ENCODE measurements at places on chromosomes 11 and 22.

DNA sequence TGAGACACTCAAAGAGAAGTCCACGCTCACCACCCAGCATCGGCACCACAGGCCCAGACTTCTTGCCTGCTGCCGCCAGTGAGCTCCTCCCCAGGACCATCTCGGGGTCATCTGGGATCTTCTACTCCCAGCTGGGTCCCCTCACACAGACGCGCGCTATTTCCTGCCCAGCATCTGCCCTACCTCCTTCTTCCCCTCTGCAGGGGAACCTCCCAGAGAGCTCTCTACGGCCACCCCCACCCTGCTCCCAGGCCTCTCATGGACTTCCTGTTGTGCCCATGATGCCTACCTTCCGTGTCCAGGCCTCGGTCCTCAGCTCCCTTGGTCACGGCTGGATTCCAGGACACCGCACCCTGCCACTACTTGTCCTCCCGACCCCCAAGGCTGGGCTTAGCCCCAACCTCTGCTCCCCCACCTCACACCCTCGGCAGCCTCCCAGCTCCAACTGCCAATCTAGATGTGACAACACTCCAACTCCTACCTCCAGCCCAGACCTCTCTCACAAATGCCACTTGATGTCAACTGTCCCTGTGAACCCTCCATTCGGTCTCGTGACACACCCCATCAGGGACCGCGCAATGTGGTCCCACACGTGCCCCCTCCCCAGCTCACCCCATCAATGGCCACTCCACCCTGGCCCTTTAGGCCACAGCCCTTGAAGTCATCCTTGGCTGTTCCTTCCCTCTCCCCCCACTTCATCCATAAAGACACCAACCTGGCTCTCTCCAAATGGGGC, 45.3 kb downstream of the SGSM3 start:
- DNase-seq: no peak

DNA sequence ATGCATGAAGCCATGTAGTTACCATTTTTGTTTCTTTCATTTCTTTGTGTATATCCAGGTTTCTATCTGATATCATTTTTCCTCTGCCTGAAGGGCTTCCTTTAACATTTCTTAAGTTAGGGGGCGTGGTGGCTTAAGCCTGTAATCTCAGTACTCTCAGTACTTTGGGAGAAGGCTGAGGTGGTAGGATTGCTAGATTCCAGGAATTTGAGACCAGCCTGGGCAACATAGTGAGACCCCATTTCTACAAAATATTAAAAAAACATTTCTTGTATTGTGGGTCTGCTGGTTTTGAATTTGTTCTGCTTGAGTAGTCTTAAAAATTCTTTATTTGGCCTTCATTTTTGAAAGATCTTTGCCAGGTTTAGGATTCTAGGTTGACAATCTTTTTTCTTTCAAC, 5.5 kb upstream of the PACS1 start:
- DNase-seq: no peak

GRCh38 chr22:30288419-30289140, 725 bp downstream of the CASTOR1 start:
- DNase-seq: no peak

DNA sequence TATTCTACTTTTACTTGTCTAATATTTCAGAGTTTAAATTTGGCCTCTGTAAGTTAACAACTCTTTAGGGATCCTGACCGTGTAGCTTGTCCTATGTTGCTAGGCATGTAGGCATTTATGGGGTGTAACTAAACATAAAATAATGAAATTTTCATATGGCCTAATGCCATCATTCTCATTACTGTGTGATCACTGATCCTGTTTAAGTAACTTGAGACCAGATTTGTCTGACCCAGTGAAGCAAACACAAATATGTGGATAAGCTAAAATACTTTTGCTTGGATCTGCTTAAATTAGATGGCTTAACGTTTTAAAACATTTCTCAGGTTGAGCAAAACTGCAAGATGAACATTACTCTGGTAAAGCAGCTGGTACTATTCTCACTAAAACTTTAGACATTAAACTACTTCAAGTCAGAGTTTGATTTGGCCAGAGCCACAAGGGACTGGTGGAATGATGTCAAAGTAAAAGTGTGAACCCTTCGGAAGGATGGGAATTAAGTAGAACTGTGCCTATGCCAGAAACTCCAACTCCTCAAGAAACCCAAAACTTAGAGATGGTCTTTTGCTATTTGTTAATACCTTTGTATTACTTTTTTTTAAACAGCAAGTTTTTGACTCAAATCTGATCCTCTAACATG, 12.5 kb downstream of the QSER1 start:
- DNase-seq: no peak

DNA sequence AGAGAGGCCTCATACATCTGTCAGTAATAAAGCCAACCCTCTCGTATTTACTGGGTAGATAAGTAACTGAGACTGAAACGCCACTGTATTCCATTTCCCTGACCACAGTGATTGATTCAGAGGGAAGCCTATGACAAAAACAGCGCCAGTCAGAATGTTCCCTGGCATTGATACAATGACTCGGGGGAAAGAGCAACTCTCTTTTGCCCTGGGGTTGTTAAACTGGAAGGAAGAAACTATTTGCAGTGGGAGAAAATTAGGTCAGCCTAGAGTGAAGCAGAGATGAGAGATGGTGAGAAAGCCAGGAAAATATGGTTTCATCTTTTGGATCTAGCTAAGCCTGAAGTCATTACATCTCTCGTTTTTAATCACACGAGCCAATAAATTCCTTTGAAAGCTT, 48.6 kb upstream of the RBFOX2 start:
- no peak for DNase-seq

- no peak for DNase-seq
Measured at GRCh38 chr11:69930081-69931059, 111.2 kb upstream of the FGF3 start.

DNA sequence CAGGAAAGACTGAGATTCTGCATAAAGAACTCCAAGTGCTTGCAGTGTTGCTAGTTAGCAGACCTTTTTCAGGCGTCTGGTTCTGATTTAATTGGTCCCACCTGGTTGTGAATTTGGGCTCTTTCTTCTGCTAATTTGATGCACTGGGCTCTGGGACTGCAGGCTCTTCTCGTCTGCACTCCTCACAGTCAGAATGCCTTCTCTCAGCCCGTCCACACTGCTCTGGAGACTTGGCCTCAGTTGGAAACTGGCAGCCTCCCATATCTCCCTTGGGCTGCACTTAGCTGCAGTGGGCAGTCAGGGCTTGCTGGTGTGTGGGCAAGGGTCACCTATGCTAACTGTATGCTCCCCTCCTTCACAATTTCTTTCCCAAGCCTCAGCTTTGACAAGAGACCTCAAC, 1.5 kb downstream of the TRIM6 start:
- DNase-seq: no peak

DNA sequence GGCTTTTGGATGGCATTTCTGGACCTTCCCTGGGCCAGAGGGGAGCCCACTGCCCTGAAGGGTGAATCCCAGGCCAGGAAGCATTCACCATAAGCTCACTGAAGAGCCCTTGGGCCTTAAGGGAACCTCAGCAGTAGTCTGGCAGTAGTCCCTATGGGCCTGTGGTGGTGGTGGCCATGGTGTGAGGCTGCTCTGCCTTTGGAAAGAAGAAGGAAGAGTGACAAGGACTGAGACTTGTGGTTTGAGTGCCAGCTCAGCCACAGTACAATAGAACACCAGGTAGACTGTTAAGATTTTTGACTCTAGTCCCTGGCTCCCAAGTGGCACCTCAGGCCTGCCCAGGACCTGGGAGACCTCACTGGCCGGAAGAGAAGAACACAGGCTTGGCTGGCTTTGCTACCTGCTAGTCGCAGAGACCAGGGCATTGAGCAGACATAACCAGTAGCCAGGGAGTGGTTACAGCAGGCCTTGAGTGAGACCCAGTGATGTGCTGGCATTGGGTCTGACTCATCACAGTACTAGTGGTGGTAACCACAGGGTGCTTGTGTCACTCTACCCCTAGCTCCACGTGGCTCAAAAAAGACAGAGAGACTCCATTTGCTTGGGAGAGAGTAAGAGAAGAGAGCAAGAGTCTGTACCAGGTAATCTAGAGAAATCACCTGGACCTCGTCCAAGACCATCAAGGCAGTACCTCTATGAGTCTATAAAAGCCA, 259.8 kb upstream of the BLID start:
- DNase-seq: no peak

DNA sequence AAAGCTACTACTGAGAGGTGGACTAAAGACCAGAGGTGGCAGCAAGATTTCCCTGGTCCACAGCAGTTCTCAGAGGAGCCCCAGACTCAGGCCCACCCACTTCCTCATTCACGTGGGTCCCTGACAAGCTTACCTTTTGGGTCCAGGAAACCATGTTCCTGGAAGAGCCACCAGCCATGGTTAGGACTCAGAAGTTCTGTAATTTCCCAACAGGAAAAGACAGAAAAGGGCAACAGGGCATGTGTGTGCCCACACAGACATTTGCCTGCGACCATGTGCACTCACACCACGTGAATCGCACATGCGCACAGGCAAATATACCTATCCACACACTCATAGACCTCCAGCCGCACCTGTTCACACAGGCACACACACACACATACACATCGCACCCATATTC, 42.9 kb downstream of the LRRC32 start:
- no peak for DNase-seq

GRCh38 chr11:67651976-67652781, 1.6 kb upstream of the ACY3 start:
- DNase-seq: no peak

- no peak for DNase-seq
Measured at GRCh38 chr11:107182978-107183377, 164.7 kb upstream of the GUCY1A2 start.

DNA sequence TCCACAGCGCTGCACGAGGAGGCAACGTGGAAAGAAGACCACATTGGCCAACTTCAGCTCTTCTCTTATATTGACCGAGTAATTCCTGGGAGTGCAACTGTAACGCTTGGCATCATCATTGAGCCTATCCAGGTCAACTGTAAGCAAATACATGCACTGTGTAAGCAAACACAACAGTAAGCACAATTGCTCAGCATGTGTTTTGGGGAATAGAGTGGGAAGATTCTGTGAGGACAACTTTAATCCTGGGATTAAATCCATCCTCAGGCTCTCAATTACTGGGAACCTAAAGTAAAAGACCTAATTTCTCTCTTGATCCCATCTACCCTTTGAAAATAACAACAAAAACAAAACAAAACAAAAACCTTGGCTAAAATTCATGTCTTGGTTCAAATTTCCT, 109.5 kb upstream of the DDI1 start:
- DNase-seq: no peak

DNA sequence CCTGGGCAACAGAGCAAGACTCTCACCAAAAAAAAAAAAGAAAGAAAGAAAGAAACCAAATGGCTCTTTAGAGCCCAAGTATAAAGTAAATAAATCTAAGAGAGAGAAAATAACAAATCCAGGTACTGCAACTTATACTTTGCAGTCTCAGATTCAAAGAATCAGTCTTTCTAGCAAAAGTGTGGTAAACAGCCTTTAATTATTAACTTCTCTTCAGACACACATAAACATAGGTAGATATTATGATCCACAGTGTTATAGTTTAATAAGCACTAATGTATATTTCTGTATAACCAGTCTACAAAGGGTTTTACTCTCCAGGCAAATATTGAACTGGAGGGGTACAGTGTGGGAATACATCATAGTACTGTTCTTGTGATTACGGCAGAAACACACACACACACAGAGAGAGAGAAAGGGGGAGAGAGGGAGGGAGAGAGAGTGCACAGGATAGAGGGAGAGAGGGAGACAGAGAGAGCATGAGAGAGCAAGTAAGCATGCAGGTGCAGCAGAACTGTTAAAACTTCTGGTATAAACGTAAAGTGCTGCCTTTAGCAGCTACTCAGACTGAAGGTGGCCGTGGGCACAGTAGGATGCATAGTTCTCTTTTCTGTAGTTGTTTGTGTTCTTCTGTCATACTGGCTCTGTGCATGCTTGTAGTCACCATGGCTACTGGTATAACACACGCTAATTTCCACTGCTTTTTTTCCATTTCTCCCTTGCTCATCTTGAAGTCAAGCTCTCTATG, 32.3 kb downstream of the MTMR2 start:
- DNase-seq: no peak

- peak; percentile 68 for DNase-seq
Measured at GRCh38 chr22:29799217-29799680, 32.1 kb downstream of the UQCR10 start.

- no peak for DNase-seq
Measured at GRCh38 chr22:37893583-37893983, 12.5 kb upstream of the MICALL1 start.

DNA sequence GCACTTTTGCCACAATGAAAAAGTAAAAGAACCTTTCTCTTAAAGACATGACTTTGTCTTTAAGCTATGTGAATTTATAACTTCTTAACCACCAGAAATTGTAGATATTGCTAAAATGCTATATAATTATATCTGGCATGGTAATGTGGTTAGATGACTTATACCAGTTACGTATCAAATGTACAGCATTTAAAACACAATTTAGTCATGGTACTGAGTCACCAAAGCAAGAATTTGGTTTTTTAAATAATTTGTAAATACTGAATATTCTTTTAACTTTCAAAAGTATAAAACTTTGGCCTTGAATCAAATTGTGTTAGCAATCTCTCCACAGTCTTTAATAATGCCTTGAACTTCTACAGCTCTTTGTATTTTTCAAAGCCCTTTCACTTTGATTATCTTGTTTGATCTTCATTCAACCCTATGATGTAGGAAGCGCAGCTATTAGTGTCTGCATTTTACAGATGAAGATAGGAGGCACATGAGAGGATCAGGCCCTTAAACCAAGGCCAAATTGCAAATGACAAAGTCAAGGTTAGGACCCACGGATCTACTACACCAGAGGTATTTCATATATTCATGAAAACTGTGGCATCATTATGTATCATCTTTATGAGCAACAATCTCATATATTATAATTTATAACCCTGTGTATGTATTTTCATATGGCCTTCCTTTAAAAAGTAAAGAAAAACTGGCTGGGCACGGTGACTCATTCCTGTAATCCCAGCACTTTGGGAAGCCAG, 4.4 kb upstream of the SYTL2 start:
- DNase-seq: no peak

DNA sequence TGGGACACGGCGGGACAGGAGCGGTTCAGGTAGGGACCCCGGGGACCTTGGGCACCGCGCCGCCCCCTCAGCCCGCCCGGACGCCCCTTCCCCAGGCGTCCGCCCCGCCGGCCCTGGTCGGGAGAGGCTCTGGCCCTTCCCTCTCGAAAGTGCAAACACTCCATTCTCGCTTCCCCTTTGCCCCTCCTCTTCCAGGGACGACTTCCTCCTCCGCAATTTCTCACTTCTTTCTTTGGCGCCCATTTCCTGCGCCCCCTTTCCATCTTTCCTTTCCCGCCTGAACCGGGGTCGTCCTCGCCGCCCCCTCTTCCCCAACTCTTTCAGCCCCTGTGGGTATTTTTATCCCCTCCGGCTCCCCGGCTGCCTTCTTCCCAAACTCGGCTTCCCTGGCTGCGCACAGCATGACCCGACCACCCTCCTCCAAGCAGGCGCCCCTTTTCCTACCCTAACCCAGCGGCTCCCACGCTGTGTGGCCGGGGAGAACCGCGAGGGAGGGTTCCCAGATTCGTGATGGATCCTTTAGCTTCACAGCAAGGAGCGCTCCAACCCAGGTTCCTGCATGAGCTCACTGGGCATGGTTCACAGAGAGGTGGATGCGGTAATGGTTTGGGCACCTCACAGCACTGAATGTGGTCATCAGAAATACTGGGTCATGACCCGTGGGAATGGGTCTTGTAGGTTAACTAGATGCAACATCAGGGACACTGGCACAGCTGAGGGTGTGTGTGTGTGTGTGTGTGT, 689 bp downstream of the RAB39A start:
- peak; percentile 68 for DNase-seq

- no peak for DNase-seq
Measured at GRCh38 chr11:99937330-99937729, 749.8 kb upstream of the ARHGAP42 start.
